ENCODE measurements at places on chromosomes 4 and X. TPM values are rescaled to one million over a fixed set of nuclear protein-coding genes. Genes with fewer than 3 reads are reported as not detected.

The SPACA5 gene
- total RNA-seq: not detected

The DSPP gene
- total RNA-seq: not detected

The CCDC120 gene
- total RNA-seq: 0.77 TPM

The TRIM61 gene
- total RNA-seq: not detected

The FOXO4 gene
- 6.7 TPM for total RNA-seq

The DDIT4L gene
- total RNA-seq: 0.55 TPM

The CT47B1 gene
- not detected for total RNA-seq

The NAP1L3 gene
- total RNA-seq: 1.9 TPM

The HTN1 gene
- total RNA-seq: 108 TPM

The ART3 gene
- total RNA-seq: 8.5 TPM

The DNAJB14 gene
- 29.1 TPM for total RNA-seq

The CYTL1 gene
- total RNA-seq: not detected

The CAMK2D gene
- total RNA-seq: 17.2 TPM

The PRKG2 gene
- not detected for total RNA-seq

The ATP8A1 gene
- 0.40 TPM for total RNA-seq

The NSUN7 gene
- not detected for total RNA-seq

The COL4A5 gene
- 5.5 TPM for total RNA-seq

The MCF2 gene
- 1.7 TPM for total RNA-seq

The SORBS2 gene
- 49.8 TPM for total RNA-seq

The CACNA1F gene
- not detected for total RNA-seq

The TNMD gene
- not detected for total RNA-seq

The ARHGAP4 gene
- 17.5 TPM for total RNA-seq

The MAGEH1 gene
- 25.2 TPM for total RNA-seq

The RIBC1 gene
- total RNA-seq: 0.43 TPM

The ERVMER34-1 gene
- 0.19 TPM for total RNA-seq

The ZNF182 gene
- 5.2 TPM for total RNA-seq

The MORF4L2 gene
- 495 TPM for total RNA-seq

The VCX3A gene
- 0.21 TPM for total RNA-seq

The UXT gene
- total RNA-seq: 164 TPM

The MAGEA1 gene
- 2.2 TPM for total RNA-seq

The SPANXN3 gene
- total RNA-seq: not detected

The MAGED4 gene
- total RNA-seq: 3.5 TPM

The USP26 gene
- not detected for total RNA-seq

The FAM133A gene
- 13.4 TPM for total RNA-seq

The PQBP1 gene
- total RNA-seq: 50.3 TPM

The GAB1 gene
- total RNA-seq: 11.3 TPM

The SPP1 gene
- 1,422 TPM for total RNA-seq

The VCX gene
- total RNA-seq: 0.85 TPM

The GAGE1 gene
- total RNA-seq: 67.5 TPM

The LAP3 gene
- total RNA-seq: 96.7 TPM

The MAGEE1 gene
- total RNA-seq: 0.56 TPM

The PLAC8 gene
- not detected for total RNA-seq

The CD38 gene
- 0.16 TPM for total RNA-seq

The CENPE gene
- 12.4 TPM for total RNA-seq

The FAM120C gene
- 5.7 TPM for total RNA-seq

The NIPAL1 gene
- 0.40 TPM for total RNA-seq

The GNRHR gene
- total RNA-seq: not detected

The RNF175 gene
- total RNA-seq: 0.83 TPM
